Psoas muscle (tissue), 8 donors: ENCODE measurements at places on chromosomes 4 and X. TPM values are rescaled to one million over a fixed set of nuclear protein-coding genes. Genes with fewer than 3 reads are reported as not detected.
A peak's percentile ranks its signal among the peaks of the same experiment; 100 is the strongest.

Gene GC
- not detected for polyA plus RNA-seq

DNA sequence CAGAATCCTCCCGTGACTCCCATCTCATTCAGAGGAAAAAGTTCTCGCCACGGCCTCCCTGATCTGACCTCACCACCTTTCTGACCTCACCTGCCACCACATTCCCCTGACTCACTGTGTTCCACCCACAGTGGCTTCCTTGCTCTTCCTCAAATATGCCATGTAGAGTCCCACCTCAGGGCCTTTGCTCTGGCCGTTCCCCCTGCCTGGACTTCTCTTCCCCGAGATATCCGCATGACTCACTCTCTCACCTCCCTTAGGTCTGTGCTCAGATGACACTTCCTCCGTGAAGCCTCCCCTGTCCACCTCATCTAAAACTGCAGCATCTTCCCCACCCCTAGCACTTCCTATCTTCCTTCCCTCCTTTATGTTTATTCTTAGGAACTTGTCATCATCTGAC lies 7.2 kb upstream of the TSPYL2 start:
- DNase-seq: no peak

DNA sequence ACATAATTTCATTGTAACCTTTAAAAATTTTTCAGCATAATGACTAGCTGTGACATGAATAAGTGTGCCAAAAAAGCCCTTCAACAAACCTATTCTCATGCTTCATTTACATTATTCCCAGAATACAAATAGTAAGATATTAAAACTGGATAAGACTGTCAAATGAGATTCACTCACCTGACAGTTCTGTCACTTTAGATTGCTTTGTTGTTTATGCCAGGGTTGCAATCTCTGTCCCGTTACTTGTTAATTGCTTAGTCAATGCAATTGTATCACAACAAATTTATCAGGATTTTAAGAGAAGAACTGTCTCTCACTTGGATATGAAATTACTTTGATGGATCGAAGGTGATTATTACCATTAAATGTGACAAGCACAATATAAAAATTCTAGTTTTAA lies 616.0 kb upstream of the IGFBP7 start:
- no peak for DNase-seq

GRCh38 chr4:123617791-123618190 lies 221.2 kb downstream of the SPRY1 start:
- DNase-seq: no peak

Gene ASB12
- polyA plus RNA-seq: 49.4 TPM

Gene TRMT2B
- polyA plus RNA-seq: 27.0 TPM

- peak; percentile 48 for DNase-seq
Observed at GRCh38 chrX:112734290-112734689, 54.6 kb upstream of the LHFPL1 start.

GRCh38 chr4:20384456-20384855 lies 132.8 kb downstream of the SLIT2 start:
- DNase-seq: no peak

DNA sequence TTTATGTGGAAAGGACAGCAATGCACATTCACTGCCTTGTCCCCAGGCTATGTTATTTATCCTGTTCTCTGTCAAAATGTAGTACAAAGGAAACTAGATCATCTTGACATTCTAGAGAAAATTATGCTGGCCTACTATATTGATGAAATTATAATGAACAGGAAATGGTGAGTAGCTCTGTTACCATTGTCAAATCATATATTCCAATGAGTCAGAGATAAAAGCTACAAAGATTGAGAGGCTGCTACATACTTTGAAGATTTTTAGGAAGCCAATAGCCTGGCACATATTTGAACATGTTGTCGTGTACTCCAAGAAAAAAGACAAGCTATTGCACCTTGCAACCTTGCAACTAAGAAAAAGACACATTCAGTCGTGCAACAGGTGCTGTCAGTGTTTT lies 52.7 kb upstream of the TET2 start:
- DNase-seq: no peak

DNA sequence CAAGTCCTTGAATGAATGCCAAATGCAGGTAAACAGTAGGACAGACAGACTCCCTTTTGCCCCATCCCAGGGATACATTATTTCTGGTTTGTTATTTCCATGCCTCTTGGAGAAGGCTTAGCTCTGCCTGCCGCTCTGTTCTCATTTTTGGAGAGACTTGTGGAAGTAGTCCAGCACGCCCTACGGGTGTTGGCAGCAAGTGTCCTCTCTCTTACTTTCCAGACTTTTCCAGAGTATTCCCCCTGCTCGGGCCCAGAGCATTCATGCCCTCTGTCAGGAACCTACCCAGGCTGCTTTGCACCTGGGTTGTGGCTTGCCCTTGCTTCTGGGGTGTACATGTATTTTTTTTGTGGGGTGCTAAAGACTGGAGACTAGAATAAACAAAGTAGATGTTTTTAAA lies 15.3 kb downstream of the SLC34A2 start:
- no peak for DNase-seq
